NCI-H2029 (cell line): ENCODE measurements at places on chromosomes 3 and 15.
A peak's percentile ranks its signal among the peaks of the same experiment; 100 is the strongest.

DNA sequence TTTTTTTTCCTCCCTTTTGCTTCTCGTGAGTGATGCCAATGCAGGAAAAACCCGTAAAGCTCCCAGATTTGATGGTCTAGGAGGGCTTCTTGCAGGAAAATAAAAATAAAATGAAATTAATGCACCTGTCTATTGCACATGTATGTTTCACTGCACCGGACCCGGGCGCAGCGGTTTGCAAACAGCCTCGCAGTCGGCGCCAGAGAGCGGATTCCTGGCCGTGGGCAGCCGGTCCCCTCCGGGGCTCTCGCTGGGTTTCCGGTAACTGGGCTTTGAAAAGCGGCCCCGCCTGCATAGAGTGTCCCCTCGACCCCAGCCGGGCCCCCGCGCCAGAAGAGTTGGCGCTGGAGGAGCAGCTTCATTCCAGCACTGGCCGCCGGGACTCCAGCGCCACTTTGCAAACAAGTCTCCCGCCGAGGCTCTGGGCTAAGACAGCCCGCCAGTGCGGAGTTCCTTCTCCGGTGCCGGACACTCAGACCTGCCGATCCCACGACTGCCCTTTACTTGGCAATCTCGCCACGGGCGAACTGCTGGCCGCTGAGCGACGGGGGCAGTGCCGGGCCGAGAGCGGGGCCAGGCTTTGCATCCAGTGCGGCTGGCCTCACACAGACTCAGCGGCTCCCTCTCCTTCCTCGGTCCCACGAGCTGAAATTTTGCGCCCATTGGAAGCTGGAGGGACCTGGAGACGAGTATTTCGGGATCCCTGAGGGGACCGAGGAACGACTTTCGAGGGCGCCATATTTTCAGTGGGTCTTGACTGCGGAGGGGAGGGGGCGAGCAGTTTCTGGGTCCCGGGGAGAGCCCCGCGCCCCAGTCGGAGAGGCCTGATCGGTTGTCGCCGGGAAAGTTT is 225.9 kb upstream of the C2CD4B start:
- DNase-seq, result no peak

DNA sequence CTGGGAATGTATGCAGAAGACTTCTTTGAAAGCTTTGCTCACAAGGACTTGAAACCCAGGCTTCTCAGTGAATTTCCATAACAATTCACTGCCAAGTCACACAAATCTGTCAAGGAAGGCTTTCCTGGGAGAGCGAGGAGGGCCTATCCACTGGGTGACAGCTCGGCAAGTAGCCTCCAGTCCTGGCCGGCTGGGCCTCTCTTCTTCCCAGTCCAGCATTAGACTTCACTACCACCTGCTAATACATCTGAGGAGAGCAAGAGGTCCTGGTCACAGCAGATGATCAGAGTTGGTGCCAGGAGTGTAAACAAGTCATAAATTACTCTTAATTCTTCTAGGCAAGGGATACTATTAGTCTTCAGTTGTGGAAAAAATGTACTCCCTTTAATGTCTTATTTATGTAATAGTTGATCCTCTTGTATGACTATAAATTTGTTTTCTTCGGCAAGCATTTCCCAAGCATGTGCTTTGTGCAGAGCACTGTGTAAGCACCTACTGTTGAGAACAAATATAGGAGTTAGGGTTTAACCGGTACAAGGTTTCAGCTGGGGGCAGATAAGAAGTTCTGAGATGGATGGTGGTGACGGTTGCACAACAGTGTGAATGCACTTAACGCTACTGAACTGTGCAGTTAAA is 162.9 kb downstream of the VGLL4 start:
- peak; percentile 39 for DNase-seq

- no peak for DNase-seq
These were observed 18.8 kb upstream of the CELF6 start for GRCh38 chr15:72338617-72339321.

- peak; percentile 41 for DNase-seq
These were observed 70.0 kb upstream of the UBE2E1 start for GRCh38 chr3:23735535-23736326.

GRCh38 chr15:91308855-91309254 is 208.8 kb downstream of the SV2B start:
- DNase-seq, result no peak

DNA sequence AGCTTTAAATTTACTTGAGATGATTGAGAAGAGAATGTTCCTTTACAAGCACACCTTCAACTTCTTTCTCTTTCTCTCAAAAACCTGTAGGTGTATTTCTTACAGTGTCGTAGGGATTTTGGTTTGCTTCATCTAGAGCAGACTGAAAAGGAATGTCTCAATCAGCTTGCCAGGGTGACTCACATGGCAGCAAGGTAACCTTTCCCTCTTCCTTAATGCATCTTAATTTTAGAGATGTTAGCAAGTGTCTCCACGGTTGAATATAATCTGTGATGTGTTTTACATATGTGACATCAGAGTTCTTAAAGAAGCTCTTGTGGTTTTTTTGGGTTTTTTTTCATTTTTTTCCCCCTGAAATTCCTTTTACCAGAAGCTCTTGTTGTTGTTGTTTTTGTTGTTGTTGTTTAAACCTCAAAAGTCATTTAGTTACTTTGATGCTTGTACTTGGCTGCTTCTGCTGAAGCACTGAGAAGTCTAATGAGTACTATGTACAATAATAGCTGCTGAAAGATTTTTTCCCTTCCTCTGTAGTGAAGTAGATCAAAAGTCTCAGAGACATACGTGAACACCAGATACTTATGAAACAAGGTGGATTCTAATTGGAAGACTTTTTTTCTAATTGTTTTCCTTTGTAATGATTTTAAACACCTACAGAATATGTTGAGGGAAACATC is 83.1 kb downstream of the RETNLB start:
- DNase-seq, result no peak

DNA sequence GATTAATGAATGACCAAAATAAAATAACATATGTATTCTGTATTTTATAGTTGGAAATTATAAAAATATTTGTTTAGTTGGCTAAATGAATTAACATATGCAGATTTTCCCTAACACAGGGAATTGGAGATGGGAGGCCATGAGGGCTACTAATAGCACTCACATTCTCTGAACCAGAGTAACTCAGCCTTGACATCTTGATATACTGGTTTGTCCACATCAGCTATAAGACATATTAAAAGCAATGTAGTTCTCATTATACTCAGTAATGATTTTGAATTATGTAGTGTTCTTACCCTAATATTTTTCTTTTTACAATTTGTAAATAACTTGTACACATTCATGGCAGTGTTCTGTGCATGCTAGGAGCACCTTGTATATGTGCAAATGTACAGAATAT is 255.9 kb downstream of the EPHA6 start:
- no peak for DNase-seq

GRCh38 chr3:68228856-68229255 is 574.4 kb upstream of the SUCLG2 start:
- DNase-seq, result no peak
